Fibroblast of lung (primary cell): ENCODE measurements at places on chromosomes 13 and 19. TPM values are rescaled to one million over a fixed set of nuclear protein-coding genes. Genes with fewer than 3 reads are reported as not detected.

The RASA3 gene
- 21.6 and 26.6 TPM in 2 replicates for total RNA-seq

GRCh38 chr13:97417698-97418097 lies 16.3 kb upstream of the RAP2A start:
- no peaks in the 10 kb centered on the region for H3K27me3 ChIP-seq
- no peak for DNase-seq
- H3K4me3 ChIP-seq = no peak overlapping the region
- no peaks in the 10 kb centered on the region for H3K4me1 ChIP-seq
- no peak overlapping the region for H3K27ac ChIP-seq

DNA sequence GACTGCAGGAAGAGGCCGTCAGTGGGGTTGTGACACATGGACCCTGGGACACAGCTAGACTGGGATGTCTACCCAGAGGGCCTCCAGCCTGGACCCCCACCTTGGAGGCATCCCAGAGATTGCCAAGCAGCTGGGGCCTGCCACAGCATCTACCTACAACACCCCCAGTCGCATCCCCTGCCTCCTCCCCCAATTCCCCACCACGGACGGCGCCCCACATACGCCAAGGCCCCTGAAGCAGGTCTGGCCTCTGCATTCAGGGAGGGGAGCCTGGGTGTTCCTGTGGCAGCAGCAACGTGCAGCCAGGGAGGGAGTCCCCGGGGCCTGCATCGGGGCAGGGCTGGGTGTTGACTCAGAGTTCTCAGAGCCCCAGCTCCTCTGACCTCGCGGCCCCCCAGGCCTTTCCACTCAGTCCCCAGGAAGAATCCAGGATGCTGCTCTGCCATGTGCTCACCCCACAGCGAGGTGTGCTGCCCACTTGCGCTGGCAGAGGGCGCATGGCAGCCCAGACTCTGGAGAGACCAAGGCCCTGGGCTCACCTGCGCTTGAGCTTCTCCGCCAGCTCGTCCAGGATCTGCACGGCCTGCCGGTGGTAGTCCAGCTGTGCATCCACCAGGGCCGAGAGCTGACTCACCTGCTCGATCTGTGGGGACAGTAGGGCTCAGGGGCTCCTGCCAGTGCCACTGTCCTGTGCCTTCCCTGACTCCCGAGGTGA lies 19.6 kb downstream of the MPND start:
- H3K4me1 ChIP-seq = no peaks in the 10 kb centered on the region
- no peaks in the 10 kb centered on the region for H3K27me3 ChIP-seq
- H3K4me3 ChIP-seq = no peak overlapping the region

The LGALS16 gene
- not detected in 2 replicates for total RNA-seq

The ZMYM2 gene
- 51.1 and 63.4 TPM in 2 replicates for total RNA-seq

DNA sequence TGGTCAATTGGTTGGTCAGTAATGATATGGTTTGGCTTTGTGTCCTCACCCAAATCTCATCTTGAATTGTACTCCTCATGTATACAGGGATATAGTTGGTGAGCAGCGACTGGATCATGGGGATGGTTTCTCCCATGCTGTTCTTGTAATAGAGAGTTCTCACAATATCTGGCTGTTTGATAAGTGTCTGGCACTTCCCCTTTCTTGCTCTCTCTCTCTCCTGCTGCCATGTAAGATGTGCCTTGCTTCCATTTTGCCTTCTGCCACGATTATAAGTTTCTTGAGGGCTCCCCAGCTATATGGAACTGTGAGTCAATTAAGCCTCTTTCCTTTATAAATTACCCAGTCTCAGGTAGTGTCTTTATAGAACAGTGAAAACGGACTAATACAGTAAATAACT lies 120.7 kb downstream of the TRPC4 start:
- H3K4me3 ChIP-seq = no peak overlapping the region
- H3K27ac ChIP-seq = no peak overlapping the region
- no peaks in the 10 kb centered on the region for H3K27me3 ChIP-seq
- DNase-seq = no peak
- no peaks in the 10 kb centered on the region for H3K36me3 ChIP-seq

The FBN3 gene
- total RNA-seq = under 0.01 TPM in 1 of 2 replicates, not detected in the other

GRCh38 chr19:37975596-37976515 lies 68.8 kb downstream of the SIPA1L3 start:
- H3K4me3 ChIP-seq = no peak overlapping the region
- no peaks in the 10 kb centered on the region for H3K27me3 ChIP-seq
- no peak overlapping the region for H3K27ac ChIP-seq
- no peak for DNase-seq
- H3K4me1 ChIP-seq = peaks cover 2% of the 10 kb centered on the region
- no peaks in the 10 kb centered on the region for H3K36me3 ChIP-seq

GRCh38 chr19:6204212-6204611 lies 68.7 kb downstream of the ACSBG2 start:
- H3K36me3 ChIP-seq = no peaks in the 10 kb centered on the region
- DNase-seq = no peak

The ERICH6B gene
- total RNA-seq = not detected in 2 replicates

- H3K27me3 ChIP-seq = no peaks in the 10 kb centered on the region
- H3K4me3 ChIP-seq = no peak overlapping the region
- DNase-seq = peak; percentile 17
- H3K27ac ChIP-seq = no peak overlapping the region
- H3K36me3 ChIP-seq = no peaks in the 10 kb centered on the region
Measured at GRCh38 chr19:32702010-32702409, 10.4 kb downstream of the NUDT19 start.

The CDX2 gene
- total RNA-seq = not detected in 2 replicates

- H3K27me3 ChIP-seq = no peaks in the 10 kb centered on the region
- no peaks in the 10 kb centered on the region for H3K4me1 ChIP-seq
- no peaks in the 10 kb centered on the region for H3K36me3 ChIP-seq
- H3K27ac ChIP-seq = no peak overlapping the region
- no peak overlapping the region for H3K4me3 ChIP-seq
- DNase-seq = no peak
Measured at GRCh38 chr13:40609972-40610726, 56.3 kb downstream of the FOXO1 start.

The POLR1G gene
- 3.6 and 5.4 TPM in 2 replicates for total RNA-seq

DNA sequence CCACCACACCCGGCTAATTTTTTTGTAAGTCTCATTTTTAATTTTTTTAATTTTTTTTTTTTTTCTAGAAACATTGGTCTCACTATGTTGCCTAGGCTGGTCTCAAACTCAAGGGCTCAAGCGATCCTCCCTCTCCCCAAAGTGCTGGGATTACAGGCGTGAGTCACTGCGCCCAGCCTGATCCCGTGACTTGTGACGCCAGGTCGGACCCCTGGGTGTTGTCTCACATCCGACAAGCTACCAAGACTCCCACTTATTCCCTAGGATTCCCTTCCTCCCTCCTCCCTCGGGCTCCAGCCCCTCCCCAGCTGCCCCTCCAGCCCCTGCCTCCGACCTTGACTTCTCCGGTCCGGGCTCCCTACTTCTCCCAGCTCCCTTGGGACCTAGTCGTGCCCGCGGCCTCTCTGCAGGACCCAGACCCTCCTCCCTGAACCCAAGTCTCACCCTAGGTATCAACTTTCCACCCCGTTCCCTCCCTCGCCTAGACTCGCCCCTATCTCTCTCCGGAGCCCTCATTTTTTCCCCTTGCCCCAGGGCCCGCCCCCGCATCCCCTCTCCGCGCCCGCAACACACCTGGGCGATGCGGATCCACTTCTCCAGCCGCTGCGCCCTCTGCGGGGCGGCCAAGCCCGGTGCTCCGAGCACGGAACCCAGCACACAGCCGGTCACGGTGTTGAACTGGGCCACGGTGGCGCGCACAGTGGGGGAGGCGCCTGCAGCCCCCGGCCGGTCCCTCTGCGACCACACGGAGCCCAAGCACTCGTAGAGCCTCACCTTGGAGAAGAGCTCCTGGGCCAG lies 13.1 kb downstream of the RGL3 start:
- H3K36me3 ChIP-seq = no peaks in the 10 kb centered on the region
- no peak overlapping the region for H3K27ac ChIP-seq
- H3K4me3 ChIP-seq = no peak overlapping the region
- H3K27me3 ChIP-seq = no peaks in the 10 kb centered on the region
- DNase-seq = no peak

GRCh38 chr19:1811472-1811894 lies 593 bp downstream of the ATP8B3 start:
- H3K27me3 ChIP-seq = no peaks in the 10 kb centered on the region
- peaks cover 9% of the 10 kb centered on the region for H3K36me3 ChIP-seq
- peaks cover 2% of the 10 kb centered on the region for H3K4me1 ChIP-seq
- peak overlapping the region; percentile 49 for H3K4me3 ChIP-seq
- DNase-seq = peak; percentile 16

The F7 gene
- total RNA-seq = under 0.01 TPM in 1 of 2 replicates, not detected in the other

GRCh38 chr13:47433461-47434005 lies 536.7 kb upstream of the HTR2A start:
- no peak overlapping the region for H3K27ac ChIP-seq
- no peaks in the 10 kb centered on the region for H3K36me3 ChIP-seq
- no peaks in the 10 kb centered on the region for H3K27me3 ChIP-seq
- DNase-seq = peak; percentile 12
- no peaks in the 10 kb centered on the region for H3K4me1 ChIP-seq

- no peak overlapping the region for H3K4me3 ChIP-seq
- H3K27ac ChIP-seq = no peak overlapping the region
- H3K27me3 ChIP-seq = no peaks in the 10 kb centered on the region
- no peaks in the 10 kb centered on the region for H3K4me1 ChIP-seq
- DNase-seq = no peak
Measured at GRCh38 chr13:59715611-59716010, 448.1 kb downstream of the DIAPH3 start.

GRCh38 chr13:110108348-110109139 lies 198.4 kb downstream of the COL4A1 start:
- H3K4me1 ChIP-seq = peaks cover 16% of the 10 kb centered on the region
- no peaks in the 10 kb centered on the region for H3K36me3 ChIP-seq
- H3K4me3 ChIP-seq = no peak overlapping the region
- peak; percentile 89 for DNase-seq
- no peak overlapping the region for H3K27ac ChIP-seq

The KIR3DL2 gene
- total RNA-seq = not detected in 2 replicates

- no peaks in the 10 kb centered on the region for H3K4me1 ChIP-seq
- H3K36me3 ChIP-seq = no peaks in the 10 kb centered on the region
- no peak overlapping the region for H3K27ac ChIP-seq
- no peak overlapping the region for H3K4me3 ChIP-seq
Measured at GRCh38 chr13:99264051-99264450, 5.9 kb upstream of the GPR18 start.

The B3GNT3 gene
- total RNA-seq = not detected in 2 replicates

The APOC4 gene
- total RNA-seq = not detected in 2 replicates

The NTN5 gene
- under 0.01 and 0.51 TPM in 2 replicates for total RNA-seq

The KLK3 gene
- total RNA-seq = not detected in 2 replicates

DNA sequence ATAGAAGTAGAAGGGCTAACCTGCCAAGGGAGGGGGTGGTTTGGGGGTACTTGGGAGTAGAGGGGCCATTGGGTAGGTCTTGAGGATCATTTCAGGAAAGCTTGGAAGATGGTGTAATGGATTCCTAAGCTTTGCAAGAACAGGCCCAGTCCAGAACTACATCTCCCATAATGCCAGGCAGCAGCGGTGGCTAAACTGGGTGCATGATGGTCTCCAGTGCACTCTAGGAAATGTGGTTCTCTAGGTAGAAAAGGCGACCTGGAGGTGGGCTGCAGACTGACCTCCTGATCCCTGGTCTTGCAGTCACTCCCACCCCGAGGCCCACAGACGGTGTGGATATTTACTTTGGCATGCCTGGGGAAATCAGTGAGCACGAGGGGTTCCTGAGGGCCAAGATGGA lies 3.8 kb downstream of the APLP1 start:
- no peaks in the 10 kb centered on the region for H3K36me3 ChIP-seq
- no peak for DNase-seq
- no peak overlapping the region for H3K4me3 ChIP-seq
- peaks cover 12% of the 10 kb centered on the region for H3K4me1 ChIP-seq
- H3K27ac ChIP-seq = no peak overlapping the region
- H3K27me3 ChIP-seq = peaks cover 14% of the 10 kb centered on the region

The RXFP2 gene
- total RNA-seq = not detected in 2 replicates

DNA sequence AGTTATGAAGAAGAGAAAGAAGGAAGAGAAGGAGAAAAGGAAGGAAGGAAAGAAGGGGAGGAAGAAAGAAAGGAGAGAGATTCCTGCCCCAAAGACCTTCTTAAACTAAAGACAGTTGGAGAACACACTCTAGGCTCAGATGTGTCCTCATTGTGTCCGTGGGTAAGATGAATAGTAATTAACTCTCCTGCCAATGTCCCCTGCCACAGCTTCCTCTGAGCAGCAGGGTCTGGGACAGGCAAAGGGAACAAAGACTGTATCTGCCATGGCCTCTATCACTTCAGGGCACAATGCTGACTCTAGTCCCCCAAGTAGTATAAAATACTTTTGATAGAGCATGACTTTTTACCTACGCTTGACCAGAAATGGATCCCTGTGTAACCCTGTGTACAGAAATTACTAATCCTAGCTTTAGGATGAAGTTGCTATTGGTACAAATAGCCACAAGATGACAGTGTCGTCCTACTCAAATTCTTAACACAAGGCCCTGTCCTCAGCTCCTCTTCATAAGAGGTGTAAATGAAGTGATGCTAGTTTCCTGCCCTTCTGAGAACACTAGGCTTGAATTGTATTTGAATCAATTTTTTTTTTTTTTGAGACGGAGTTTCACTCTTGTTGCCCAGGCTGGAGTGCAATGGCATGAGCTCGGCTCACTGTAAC lies 186.2 kb upstream of the GPR12 start:
- peak; percentile 48 for DNase-seq
- no peaks in the 10 kb centered on the region for H3K4me1 ChIP-seq
- H3K27me3 ChIP-seq = peaks cover 9% of the 10 kb centered on the region

- H3K27ac ChIP-seq = peak within 1 kb of the TSS; percentile 89
- H3K36me3 ChIP-seq = no peaks in the 10 kb centered on the region
- H3K27me3 ChIP-seq = no peaks in the 10 kb centered on the region
- DNase-seq = no peak
- H3K4me1 ChIP-seq = peaks cover 13% of the 10 kb centered on the region
Measured at GRCh38 chr19:51365965-51366388, at the start of gene ETFB. TSS of gene ETFB (minus strand) at chr19:51366388. CDS start at chr19:51366326, 62 bp downstream.

The CLEC4G gene
- total RNA-seq = not detected in 2 replicates

DNA sequence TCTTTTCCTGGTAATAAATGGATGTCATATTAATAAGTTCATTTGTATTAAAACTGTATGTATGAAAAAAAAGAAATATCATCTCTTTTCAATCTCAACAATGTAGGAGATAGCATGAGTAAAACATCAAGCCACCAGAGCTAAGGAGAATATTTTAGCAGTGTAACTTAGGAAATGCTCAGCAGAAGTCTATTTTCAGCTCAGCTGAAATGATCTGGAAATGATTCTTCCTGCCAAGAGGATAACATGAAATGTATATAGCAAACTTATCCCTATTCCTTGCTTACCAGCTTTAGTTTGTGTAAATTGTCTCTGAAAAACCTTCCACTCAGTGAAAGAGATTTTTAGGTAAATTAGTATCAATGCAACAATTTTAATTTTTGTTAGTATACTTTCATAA lies 1194.4 kb downstream of the SLITRK1 start:
- no peaks in the 10 kb centered on the region for H3K27me3 ChIP-seq
- H3K4me3 ChIP-seq = no peak overlapping the region
- no peak for DNase-seq
- H3K27ac ChIP-seq = no peak overlapping the region
- no peaks in the 10 kb centered on the region for H3K4me1 ChIP-seq

- no peaks in the 10 kb centered on the region for H3K4me1 ChIP-seq
- no peaks in the 10 kb centered on the region for H3K27me3 ChIP-seq
- H3K27ac ChIP-seq = no peak overlapping the region
- no peak for DNase-seq
- no peak overlapping the region for H3K4me3 ChIP-seq
- no peaks in the 10 kb centered on the region for H3K36me3 ChIP-seq
Measured at GRCh38 chr13:68850160-68850559, 1257.5 kb upstream of the ATXN8OS start.

GRCh38 chr19:15264061-15264932 lies 32.0 kb upstream of the EPHX3 start:
- H3K4me3 ChIP-seq = no peak overlapping the region
- peaks cover 30% of the 10 kb centered on the region for H3K4me1 ChIP-seq
- peak; percentile 79 for DNase-seq

GRCh38 chr13:105311094-105311493 lies 1224.4 kb downstream of the EFNB2 start:
- no peak for DNase-seq
- no peaks in the 10 kb centered on the region for H3K27me3 ChIP-seq
- no peaks in the 10 kb centered on the region for H3K4me1 ChIP-seq

The SHISA7 gene
- not detected in 2 replicates for total RNA-seq
